Bronchial smooth muscle cell (primary cell): ENCODE measurements at places on chromosomes 2 and 18. TPM values are rescaled to one million over a fixed set of nuclear protein-coding genes. Genes with fewer than 3 reads are reported as not detected.

The ASTL gene
- not detected in 2 replicates for total RNA-seq

The ASIC4 gene
- 0.09 and 0.16 TPM in 2 replicates for total RNA-seq

The CD8A gene
- not detected in 2 replicates for total RNA-seq

The SUPT7L gene
- total RNA-seq: 14.2 and 22.8 TPM in 2 replicates

The GLI2 gene
- total RNA-seq: 4.0 and 4.7 TPM in 2 replicates

The REG1A gene
- total RNA-seq: not detected in 2 replicates

The TPRKB gene
- total RNA-seq: 19.1 and 19.5 TPM in 2 replicates

The OSR1 gene
- total RNA-seq: 9.7 and 27.0 TPM in 2 replicates

The IKZF2 gene
- total RNA-seq: 4.0 and 8.8 TPM in 2 replicates

The CLIP4 gene
- 50.0 and 61.0 TPM in 2 replicates for total RNA-seq

The LIMS2 gene
- total RNA-seq: 0.77 and 1.6 TPM in 2 replicates

The MOCOS gene
- 2.2 and 4.3 TPM in 2 replicates for total RNA-seq

The LINC00305 gene
- total RNA-seq: not detected in 2 replicates

The ALPG gene
- total RNA-seq: not detected in 2 replicates

The ASAP2 gene
- 18.6 and 20.1 TPM in 2 replicates for total RNA-seq

The SPP2 gene
- 0.16 TPM in 1 of 2 replicates, not detected in the other for total RNA-seq

The TMEM17 gene
- total RNA-seq: 1.9 and 2.5 TPM in 2 replicates

The REG3A gene
- total RNA-seq: not detected in 2 replicates

The FEV gene
- total RNA-seq: not detected in 2 replicates

The PRKAG3 gene
- not detected in 2 replicates for total RNA-seq

The FAM136A gene
- total RNA-seq: 14.9 and 21.3 TPM in 2 replicates

The POTEI gene
- under 0.01 TPM in 1 of 2 replicates, not detected in the other for total RNA-seq

The GAREM1 gene
- 1.4 and 3.3 TPM in 2 replicates for total RNA-seq

The KANSL1L gene
- total RNA-seq: 14.5 and 19.0 TPM in 2 replicates

The ABCG8 gene
- not detected in 2 replicates for total RNA-seq

The PTRHD1 gene
- total RNA-seq: 33.8 and 34.8 TPM in 2 replicates

The NEB gene
- total RNA-seq: under 0.01 and 0.09 TPM in 2 replicates

The GPR55 gene
- not detected in 2 replicates for total RNA-seq

The C18orf63 gene
- total RNA-seq: under 0.01 TPM in 1 of 2 replicates, not detected in the other

The EPB41L3 gene
- 91.1 and 127 TPM in 2 replicates for total RNA-seq

The FAM161A gene
- 2.0 and 2.2 TPM in 2 replicates for total RNA-seq

The C2orf92 gene
- 1.4 TPM in 2 replicates for total RNA-seq

The ZEB2 gene
- 38.0 and 84.7 TPM in 2 replicates for total RNA-seq
